Head of caudate nucleus (tissue), 42 donors: ENCODE measurements at places on chromosomes 2 and 18.

DNA sequence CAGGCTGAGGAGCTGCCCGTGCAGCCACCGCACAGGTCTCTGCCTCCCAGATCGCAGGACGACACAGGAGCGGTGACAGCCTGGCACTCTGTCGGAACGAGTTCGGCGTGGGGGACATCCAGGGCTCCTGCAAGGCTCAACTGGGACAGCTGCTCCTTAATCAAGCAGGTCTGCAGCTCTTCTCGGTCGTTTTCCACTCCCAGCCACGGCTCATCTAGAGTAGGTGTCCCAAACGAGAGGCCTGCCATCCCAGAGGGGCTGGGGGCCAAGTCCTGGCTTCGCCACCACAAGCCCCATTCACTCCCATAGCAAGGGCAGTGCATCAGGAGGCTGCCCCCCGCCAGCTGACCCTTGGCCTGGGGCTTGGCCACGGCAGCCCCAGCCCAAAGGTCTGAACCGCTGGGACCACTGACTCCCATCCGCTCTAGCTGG, 22.5 kb downstream of the PASK start:
- DNase-seq: no peak

DNA sequence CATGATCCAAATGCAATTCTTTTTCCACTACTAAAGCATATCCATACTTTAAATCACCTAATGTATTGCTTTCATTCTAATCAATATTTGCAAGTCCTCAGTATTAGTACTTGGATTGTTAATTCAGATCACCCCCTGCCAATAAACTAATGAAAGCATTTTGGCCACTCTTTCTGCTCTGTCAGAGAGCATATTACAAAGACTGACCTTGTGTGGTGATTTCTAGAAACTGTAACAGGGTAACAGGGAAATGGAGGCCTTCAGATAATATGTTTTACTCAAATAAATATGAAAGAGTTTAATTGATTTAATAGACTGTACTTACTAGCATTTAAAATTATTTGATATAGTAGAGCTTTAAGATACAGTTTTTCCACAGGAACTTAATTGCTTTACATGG, 453.0 kb downstream of the KCNJ3 start:
- no peak for DNase-seq

- no peak for DNase-seq
Measured at GRCh38 chr2:225737556-225737955, 338.0 kb downstream of the NYAP2 start.

DNA sequence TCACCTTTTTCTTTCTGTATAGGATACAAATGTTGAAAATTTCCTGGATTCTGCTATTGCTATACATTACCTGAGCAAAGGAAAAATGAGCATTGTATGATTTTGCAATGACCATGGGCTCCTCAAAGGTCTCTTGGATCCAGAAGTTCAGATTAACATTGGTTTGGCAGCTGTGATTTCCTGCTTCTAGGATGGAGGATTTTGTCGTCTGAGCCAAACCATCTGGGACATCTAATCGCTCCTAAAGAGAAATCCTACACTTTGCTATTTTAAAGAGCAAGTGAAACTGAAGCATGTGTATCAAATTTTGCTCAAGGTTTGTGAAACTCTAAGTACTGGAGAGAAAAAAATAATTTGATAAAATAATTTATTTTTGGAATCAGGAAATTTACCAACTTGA, 115.1 kb upstream of the ST6GAL2 start:
- no peak for DNase-seq

DNA sequence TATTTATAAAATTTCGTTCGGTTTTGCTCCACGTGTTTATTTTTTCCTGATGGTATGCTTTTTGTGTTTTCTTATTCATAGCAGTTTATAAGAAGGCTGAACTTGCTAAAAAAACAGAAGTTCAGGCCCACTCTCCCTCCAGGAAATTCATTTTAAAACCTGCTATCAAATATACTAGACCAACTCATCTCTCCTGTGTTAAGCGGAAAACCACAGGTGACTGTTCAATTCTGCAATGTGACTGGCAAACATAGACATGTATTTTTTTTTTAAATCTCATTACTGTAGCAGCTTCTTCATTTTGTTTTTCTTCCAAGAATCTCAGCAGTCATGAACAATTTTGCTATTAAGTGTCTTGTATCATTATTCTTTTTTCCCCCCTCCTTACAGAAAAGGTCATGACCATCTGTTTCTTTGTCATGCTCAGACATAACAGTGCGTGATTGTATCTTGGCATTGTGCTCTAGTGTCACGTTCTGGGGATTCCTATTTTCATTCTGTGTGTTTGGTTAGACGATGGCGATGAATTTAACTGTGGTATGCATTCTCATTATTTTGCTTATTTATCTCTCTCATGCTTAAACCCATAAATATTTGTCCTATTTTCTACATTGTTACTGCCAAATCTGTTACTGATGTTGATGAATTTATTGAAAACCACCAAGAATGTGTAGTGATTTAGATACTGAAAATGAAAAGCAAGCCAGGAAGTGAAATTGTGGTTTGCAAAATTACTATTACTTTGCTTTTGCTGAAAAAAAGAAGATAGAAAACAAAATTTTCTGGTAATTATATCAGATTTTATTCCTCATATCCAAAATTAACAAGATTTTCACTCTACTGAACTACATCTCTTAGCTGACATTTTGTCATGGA, 74.6 kb upstream of the UNC80 start:
- DNase-seq: no peak

- DNase-seq: no peak
Measured at GRCh38 chr18:80133124-80133523, 24.1 kb downstream of the ADNP2 start.

- no peak for DNase-seq
Measured at GRCh38 chr2:149004836-149005235, 33.7 kb upstream of the LYPD6B start.
